ENCODE measurements at places on chromosomes 11 and 22.

DNA sequence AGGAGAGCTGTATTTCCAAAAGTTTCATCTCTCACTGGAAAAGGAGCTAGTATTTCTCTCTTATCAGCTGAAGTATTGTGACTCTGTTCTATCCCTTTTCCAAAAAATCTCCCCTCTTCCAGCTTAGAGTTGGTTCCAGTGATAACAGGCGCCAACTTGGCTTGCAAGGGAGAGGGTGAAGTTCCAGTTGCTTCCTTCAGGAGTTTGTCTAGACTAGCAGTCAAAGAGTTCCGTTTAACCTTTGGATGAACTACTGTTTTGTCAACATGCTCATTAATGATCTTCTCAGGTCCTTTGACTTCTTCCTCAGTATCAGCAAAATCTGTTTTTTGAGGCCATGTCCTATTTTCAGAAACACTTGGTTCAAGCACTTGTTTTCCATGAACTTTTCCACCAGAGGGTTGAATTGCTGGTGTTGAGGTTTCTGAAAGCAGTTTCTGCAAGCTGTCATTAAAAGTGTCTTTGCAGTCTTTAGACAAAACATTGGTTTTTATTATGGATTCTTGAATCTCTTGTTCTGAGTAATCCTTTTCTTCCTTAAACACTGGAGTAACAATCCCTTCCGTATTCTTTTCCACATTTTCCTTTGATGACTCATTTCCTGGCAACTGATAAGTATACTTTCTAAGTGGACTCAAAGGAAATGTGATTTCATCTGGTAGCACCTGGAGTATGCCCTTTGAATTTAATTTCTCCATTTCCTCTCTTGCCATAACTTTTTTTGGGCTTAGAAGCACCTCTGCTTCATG is 39.7 kb upstream of the CCDC89 start:
- no peak for DNase-seq

- no peak for DNase-seq
Observed at GRCh38 chr11:2868506-2869133, 17.0 kb downstream of the CDKN1C start.

- DNase-seq: no peak
Observed at GRCh38 chr11:75472081-75472732, 39.2 kb upstream of the KLHL35 start.

GRCh38 chr11:116888024-116888423 is 50.6 kb upstream of the APOA1 start:
- DNase-seq: no peak

DNA sequence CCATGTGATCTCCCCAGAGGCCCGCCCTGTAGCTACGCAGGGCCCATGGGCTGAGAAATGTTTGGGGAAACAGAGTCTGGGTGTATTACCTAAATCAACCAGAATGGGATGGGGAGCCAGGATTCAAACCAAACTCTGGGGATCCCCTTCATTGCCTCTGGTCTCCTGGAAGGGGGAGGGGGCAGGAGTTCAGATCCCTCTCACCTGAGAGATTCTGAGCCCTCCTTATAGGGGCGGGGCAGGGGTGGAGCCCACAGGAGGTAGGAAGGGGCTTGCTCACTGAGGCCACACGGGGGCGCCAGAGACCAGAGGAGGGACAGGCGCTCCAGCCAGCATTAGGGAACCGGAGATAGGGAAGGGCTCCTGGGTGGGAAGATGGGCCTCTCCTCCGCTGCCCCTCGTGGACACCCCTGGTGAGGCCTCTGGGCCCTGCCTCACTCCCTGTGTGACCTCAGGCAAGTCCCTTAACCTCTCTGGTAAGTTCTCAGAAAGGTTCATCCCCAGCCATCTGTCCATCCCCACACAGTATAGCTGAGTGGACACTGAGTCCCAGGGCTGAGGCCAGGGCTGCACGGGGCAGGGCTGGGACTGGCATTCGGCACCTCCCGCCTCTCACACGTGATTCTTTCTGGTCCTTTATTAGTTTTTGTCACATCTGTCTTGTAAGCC is 2.7 kb upstream of the CDC42BPG start:
- peak; percentile 89 for DNase-seq

DNA sequence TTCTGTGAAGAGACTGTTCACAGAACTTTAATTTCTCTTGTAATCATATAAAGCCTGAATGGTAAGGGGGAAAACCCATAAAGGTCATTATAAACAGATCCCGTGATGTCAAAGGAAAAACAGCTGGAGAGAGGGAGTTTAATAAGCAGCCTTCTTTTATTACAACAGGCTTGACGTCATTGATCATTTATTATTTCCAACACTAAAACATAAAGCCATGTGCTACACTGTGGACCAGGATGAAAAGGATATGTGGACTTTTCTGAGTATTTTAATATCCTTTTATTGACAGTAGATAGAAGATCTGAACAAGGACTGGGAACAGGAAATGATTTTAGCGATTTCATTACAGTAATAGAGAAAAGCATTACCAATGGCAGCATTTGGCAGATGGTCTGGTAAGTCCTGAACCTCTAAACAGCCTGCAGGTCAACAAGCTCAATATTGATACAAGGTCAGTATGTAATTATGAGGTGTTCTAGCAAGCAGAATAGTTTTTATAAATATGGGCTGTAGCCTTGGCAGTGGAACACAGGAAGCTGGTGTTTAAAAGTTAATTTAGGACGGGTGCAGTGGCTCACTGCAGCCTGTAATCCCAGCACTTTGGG is 25.1 kb upstream of the TPH1 start:
- DNase-seq: no peak

DNA sequence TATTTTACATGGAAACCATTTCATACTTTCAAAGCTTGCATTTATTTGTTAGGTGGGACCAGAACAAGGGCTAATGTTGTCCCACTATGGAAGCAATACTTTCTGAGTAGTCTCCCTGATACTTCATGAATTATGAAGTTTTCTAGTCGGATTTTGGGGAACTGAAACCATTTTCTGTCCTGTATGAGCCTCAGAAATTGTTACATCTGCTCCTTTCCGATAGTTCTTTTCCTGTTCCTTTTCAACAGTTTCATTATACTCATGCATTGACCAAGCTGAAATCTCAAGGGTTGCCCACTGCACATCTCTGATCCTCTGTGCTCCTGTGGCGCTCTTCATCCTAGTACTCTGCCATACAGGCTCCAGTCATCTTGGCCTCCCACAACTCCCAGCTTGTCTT is 31.5 kb upstream of the GLYATL1 start:
- no peak for DNase-seq

- no peak for DNase-seq
Observed at GRCh38 chr11:119627286-119627685, 101.7 kb downstream of the NECTIN1 start.

- DNase-seq: no peak
Observed at GRCh38 chr11:86193297-86194095, 51.1 kb upstream of the EED start.

DNA sequence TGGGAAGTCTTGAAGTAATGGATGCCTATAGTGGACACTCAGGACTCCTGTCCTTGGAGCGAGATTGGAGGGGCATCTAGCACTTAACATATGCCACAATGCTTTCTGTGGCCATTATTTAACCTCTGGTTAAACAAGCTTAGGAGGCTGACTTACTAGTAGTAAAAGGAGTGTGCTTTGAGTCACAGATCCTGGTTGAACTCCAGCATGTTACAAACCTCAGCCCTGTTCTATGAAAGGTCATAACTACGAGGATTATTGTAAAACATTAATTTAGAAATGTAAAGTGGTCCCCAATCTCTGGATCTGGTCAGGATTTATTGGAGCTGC is 1.1 kb upstream of the LBHD1 start:
- no peak for DNase-seq

GRCh38 chr11:47566149-47566698 is 825 bp downstream of the PTPMT1 start:
- no peak for DNase-seq

DNA sequence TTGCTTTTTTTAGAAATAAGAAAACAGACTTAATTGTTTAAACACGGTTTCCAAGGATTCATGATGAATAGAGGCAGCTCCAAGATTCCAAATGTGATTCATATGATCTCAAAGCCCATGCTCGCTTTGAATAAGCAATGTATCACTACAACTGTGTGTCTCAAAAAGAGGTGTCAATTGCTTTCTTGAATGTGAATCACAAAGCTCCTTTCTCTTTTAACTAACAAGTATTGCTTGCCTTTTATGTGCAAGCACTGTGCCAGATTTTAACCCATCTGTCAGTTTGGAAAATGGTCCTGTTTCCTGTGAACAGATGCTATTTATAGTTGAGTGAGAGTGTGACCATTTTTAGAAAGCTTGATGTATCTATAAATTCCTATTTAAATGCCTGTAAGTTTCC is 6.5 kb downstream of the OOSP1 start:
- DNase-seq: no peak

GRCh38 chr11:803770-804598 is 1.0 kb downstream of the PIDD1 start:
- DNase-seq: peak; percentile 58

DNA sequence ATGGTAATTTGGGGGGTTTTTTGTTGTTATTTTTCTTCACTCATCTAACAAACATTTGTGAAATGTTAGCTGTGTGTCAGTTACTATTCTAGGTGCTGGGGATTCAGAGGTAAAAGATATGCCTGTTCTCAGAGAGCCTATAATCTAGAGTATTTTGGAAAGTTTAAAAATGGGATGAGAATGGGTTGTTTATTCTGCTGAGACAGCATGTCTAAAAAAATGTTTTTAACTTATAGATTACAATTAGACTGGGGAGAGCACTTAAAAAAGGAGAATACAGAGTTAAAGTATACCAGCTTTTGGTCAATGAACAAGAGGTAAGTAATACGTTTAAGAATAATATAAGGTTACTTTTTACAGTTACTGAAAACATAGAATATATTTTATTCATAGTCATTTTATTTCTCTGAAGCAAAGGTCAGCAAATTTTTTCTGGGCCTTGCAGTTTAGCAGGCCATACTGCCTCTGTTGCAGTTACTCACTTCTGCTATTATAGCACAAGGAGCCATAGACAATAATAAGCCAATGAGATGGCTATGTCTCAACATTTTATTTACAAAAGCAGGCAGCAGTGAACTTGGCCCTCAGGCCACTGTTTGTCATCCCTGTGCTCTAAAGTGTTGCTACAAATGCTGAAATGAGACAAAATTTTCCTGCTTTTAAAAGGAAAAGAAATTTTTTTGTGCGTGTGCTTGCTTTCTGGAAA is 60.0 kb downstream of the DKK3 start:
- no peak for DNase-seq

DNA sequence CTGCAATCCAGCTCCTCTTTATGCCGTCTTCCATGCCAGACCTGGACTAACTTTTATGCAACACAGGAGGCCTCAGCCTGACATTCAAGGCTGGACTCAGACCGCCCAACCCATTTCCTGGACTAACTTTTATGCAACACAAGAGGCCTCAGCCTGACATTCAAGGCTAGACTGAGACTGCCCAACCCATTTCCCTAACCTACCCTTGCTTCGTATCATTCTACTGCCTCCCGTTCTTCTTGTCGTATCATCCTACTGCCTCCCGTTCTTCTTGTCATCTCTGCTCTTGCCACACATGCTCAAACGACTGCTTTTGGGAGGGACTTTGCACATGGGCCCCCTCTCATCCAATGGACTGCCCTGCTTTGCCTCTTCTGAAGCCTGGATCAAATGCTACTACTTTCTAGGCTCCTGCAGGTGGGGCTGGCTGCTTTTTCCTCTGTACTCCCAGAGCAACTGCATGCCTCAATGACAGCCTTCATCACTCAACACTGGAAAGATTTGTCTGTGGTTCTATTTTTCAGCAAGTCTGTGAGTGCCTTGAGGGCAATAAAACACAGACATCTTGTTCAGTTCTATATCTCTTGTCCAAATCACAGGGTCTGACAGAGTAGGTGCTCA is 7.8 kb downstream of the TBC1D10A start:
- no peak for DNase-seq

DNA sequence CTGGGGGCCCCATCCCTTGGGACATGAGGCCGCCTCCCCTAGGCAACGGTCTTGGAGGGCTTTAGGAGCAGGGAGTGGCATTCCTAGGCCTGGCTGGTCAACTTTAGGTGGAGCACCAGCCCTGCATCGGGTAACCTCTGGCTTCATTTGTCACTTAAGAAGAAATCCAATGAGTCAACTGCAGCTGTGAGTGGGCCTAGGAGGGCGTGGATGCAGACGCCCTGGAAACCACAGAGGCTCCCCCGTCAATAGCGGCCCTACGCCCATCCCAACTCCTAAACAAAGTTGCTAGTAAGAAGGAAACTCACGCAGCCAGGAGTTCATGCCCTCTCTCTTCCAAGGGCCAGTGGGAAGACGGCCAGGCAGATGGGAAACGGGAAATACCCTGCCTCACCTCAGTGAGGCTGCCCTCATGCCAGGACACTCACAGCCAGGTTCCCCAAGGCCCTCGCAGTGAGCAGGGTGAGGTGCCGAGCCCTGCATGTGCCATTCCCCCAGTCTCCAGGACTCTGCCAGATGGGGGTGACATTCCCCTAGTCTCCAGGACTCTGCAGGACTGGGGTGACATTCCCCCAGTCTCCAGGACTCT is 20.8 kb downstream of the BID start:
- DNase-seq: no peak

DNA sequence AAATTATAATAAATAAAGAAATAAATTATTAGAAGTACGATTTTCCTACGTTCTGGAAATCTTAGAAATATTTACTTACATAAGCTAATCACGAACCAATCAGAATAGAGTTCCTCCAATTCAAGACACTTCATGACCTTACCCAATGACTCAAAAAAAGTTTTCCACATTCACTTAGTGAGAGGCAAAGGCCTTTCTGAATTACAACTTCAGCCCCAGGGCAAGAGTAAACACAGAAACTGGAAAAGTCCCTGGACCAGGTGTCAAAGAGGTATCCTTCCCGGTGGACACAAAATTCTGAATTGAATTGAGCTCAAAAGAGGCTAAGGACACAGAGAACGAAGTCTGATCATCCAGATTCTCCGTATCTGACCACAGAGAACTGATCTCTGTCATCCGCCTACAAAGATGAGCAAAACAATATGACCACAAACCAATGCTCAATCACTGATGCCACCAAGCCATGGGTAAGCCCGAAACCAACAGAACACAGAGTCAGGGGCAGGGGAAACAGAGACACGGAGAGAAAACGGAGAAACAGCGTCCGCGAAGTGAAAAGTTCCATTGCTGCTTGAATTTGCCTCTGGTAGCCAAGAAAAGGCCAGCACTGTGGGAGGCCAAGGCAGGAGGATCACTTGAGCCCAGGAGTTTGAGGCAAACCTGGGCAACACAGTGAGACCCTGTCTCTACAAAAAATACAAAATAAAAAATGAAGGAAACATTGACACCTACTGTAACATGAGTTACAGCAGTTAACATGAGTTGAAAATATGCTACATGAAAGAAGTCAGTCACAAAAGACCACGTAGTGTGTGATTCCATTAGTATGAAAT is 6.8 kb downstream of the BID start:
- no peak for DNase-seq

DNA sequence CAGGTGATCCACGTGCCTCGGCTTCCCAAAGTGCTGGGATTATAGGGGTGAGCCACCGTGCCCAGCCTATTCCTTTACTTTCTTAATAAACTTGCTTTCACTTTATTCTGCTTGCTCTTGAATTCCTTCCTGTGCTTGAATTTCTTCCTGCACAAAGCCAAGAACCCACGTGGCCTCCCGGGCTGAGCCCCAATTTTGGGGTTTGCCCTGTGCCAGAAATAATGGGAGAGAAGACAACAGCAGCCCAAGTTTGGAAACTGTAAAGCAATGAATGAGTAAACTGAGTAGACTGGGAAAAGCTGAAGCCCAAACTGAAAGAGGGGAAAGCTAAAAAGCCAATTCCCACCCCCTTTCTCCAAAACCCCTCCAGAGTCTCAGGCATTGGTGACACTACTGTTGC is 136.4 kb downstream of the NECTIN1 start:
- no peak for DNase-seq

- no peak for DNase-seq
Observed at GRCh38 chr11:119701591-119702549, 27.1 kb downstream of the NECTIN1 start.
